ENCODE measurements at places on chromosomes 5 and 9. TPM values are rescaled to one million over a fixed set of nuclear protein-coding genes. Genes with fewer than 3 reads are reported as not detected.

DNA sequence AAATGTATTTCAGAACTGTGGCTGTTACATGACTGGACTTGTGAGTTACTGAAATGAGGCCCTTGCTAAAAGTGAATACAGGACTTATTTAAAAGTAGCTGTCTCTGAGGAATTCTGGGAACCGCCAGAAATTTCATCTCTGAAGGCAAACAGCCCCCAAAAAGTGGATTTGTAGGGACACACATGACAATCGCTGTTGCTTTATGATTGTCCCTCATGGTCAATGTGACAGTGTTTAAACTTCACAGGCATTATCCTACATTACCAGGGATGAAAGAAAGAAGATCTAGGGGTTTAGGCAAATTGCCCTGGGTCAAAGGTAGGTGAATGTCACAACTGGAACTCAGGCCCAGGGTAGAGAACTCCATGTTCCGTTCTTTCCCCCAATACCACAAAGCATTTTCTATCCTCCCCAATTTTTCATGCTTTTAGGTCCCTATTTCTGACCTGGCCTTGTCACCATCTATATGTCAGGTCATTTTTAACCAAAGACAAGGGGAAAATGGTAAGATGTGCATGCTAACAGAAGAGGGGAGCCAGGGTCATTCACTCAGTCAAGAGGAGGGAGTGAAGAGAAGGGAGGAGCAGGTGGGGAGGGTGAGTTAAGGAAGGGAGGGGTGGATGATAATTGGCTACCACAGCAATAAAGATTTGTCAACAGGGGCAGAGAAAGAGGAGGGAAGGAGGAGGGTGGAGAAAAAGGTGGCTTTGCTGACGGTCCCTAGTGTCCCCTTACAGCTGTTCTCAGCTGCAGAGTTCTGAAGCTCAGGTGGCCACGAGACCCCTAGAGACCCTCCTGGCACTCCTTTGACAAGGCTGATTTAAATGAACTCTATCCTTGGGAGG lies 57.8 kb upstream of the GLRX start:
- no peak overlapping the region for H3K27ac ChIP-seq
- peaks cover 5% of the 10 kb centered on the region for H3K36me3 ChIP-seq
- H3K27me3 ChIP-seq, result no peaks in the 10 kb centered on the region
- DNase-seq, result no peak
- peaks cover 5% of the 10 kb centered on the region for H3K4me1 ChIP-seq

- H3K36me3 ChIP-seq, result peaks cover 76% of the 10 kb centered on the region
- peaks cover 60% of the 10 kb centered on the region for H3K4me1 ChIP-seq
- no peaks in the 10 kb centered on the region for H3K27me3 ChIP-seq
- no peak overlapping the region for H3K4me3 ChIP-seq
- H3K27ac ChIP-seq, result peak overlapping the region; percentile 36
- DNase-seq, result no peak
These were observed 30.2 kb downstream of the TGFBI start for GRCh38 chr5:136058972-136059354.

The TBC1D2 gene
- 4.4 TPM for total RNA-seq

- peaks cover 11% of the 10 kb centered on the region for H3K36me3 ChIP-seq
- H3K27me3 ChIP-seq, result no peaks in the 10 kb centered on the region
- no peak for DNase-seq
- no peak overlapping the region for H3K4me3 ChIP-seq
These were observed 2.0 kb upstream of the ENC1 start for GRCh38 chr5:74642543-74642863.

- no peaks in the 10 kb centered on the region for H3K27me3 ChIP-seq
- no peak for DNase-seq
- no peak overlapping the region for H3K4me3 ChIP-seq
- no peaks in the 10 kb centered on the region for H3K36me3 ChIP-seq
- no peak overlapping the region for H3K27ac ChIP-seq
These were observed 310.0 kb downstream of the GLIS3 start for GRCh38 chr9:3989915-3990314.
